ENCODE measurements at places on chromosomes 3 and 15. TPM values are rescaled to one million over a fixed set of nuclear protein-coding genes. Genes with fewer than 3 reads are reported as not detected.

CASR gene
- 2.5 TPM for total RNA-seq

- peaks cover 2% of the 10 kb centered on the region for H3K4me1 ChIP-seq
- H3K27me3 ChIP-seq, result no peaks in the 10 kb centered on the region
- no peaks in the 10 kb centered on the region for H3K36me3 ChIP-seq
- H3K27ac ChIP-seq, result no peak overlapping the region
- DNase-seq, result no peak
These were observed 48.1 kb upstream of the CDV3 start for GRCh38 chr3:133525435-133525834.

DNA sequence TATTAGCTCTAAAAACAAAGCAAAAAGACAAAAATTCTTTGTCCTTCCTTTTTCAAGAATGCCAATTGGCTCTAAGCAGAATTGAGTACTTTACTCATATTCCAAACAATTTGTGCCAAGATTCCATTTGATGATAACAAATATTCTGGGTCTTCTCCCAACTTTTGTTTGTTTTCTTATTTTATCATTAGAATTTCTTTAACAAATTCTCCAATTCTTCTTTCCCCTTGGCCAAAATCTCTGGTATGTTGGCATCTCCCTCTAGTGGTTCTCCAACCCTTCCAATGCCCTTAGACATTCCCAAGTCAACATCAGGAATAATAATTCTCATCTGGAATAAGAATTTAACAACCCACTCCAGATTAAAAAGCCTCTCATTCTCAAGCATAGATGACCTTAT, 5.3 kb downstream of the CPOX start:
- no peak overlapping the region for H3K4me3 ChIP-seq
- DNase-seq, result no peak
- H3K27me3 ChIP-seq, result no peaks in the 10 kb centered on the region
- peaks cover 22% of the 10 kb centered on the region for H3K36me3 ChIP-seq
- H3K4me1 ChIP-seq, result peaks cover 9% of the 10 kb centered on the region

LTF gene
- total RNA-seq, result 0.33 TPM

GPR87 gene
- total RNA-seq, result not detected
